ENCODE measurements at places on chromosomes 7 and 10.

DNA sequence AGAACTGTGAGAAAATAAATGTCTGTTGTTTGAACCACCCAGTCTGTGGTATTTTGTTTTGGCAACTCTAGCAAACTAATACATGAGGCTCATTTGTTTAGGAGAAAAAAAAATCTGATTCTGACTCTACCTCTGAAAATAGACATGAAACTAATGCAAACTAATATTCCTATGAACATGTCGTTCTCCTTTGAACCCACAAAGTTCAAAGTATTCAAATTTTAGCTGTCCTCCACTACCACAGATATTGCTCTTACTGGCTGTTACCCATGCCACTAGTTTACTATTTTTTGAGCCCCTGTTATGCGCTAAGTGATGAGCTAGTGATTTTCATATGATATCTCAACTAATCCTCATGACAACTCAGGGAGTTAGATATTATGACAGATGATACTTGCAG, 58.8 kb upstream of the ZNF804B start:
- DNase-seq = no peak

DNA sequence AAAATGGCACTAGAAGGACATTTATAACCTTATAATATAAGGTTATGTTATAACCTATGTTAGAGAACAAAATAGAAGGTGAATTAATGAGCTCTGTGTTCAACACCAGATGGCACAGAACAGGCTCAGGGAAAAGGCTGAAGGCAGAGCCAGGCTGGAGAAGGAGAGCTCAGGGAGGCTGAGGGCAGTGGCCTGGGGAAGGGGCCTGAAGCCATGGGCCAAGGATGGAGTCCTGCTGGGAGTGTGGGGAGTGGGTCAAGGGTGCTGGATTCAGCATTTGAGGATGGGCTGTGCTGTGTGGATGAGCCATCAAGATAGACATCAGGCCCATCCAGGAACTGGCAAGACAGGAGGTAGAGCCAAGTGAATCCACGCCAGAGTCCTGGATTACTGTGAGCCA, 218.8 kb downstream of the ZNF248 start:
- no peak for DNase-seq

- no peak for DNase-seq
Observed at GRCh38 chr10:89946106-89946505, 244.7 kb downstream of the KIF20B start.

- no peak for DNase-seq
Observed at GRCh38 chr7:108460964-108461363, 4.7 kb upstream of the NRCAM start.

DNA sequence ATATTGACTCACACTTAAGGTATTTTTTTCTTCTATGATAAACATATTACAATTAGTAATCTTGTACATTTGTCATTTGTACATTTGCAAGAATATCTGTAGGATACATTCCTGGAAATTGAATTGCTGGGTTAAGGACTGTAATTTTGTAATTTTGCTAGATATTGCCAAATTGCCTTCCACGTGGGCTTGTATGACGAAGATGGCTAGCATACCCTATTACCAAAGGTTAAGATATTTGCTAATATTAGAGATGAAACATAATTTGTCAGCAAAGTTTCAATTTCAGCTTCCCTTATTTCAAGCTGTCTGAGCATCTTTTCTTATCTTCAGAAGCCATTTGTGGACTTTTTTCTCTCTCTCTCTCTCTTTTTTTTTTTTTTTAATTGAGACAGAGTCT, 1.0 kb upstream of the LYZL2 start:
- no peak for DNase-seq

DNA sequence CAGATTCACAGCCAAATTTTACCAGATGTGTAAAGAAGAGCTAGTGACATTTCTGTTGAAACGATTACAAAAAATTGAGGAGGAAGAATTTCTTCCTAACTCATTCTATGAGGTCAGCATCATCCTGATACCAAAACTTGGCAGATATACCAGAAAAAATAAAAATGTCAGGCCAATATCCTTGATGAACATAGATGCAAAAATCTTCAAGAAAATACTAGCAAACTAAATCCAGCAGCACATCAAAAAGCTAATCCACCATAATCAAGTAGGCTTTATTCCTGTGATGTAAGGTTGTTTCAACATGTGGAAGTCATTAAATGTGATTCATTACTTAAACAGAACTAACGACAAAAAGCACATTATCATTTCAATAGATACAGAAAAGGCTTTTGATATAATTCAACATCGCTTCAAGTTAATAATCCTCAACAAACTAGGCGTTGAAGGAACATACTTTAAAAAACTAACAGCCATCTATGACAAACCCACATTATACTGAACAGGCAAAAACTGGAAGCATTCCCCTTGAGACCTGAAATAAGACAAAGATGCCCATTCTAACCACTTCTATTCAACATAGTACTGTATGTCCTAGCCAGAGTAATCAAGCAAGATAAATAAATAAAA, 807.7 kb upstream of the ZWINT start:
- DNase-seq = no peak

DNA sequence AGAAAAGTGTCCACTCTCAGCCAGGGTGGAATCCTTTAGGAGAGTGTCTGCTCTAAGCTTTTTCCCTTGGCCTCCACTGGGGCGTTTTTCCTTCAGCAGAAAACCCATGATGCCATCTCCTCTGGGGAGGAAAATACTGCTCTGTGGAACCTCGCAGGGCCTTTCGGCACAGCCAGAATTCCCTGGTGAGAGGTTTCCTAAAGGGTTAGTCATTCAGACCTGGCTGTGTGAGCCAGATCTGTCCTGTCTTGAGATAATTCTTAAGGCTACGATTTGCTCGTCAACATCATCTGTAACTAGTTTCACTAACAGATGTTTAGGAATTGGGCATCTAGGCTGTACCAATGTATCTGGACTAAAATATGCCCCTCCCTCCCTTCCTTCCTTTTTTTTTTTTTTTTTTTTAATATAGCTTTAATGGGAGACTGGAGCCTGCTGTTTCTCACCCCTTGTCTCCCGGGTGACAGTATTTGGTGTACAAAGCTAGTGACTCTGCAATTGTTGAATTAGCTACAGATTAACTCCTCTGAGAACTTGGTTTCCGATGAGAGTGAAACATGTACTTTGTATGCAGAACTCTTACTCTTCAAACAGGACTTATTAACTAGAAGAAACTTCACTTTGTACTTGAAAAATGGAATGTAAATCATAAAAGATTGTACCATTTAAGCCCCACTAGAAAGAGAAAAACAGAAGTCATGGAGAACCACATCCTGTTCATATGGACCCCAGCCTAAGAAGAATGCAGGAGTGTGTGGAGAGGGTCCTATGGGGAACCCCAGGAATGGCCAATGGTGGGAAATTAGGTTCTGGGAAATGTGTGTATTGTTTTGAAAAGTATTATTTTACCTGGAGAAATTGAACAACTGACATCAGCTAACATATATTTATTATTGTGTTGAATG, 230.9 kb downstream of the CAMK1D start:
- DNase-seq = no peak

DNA sequence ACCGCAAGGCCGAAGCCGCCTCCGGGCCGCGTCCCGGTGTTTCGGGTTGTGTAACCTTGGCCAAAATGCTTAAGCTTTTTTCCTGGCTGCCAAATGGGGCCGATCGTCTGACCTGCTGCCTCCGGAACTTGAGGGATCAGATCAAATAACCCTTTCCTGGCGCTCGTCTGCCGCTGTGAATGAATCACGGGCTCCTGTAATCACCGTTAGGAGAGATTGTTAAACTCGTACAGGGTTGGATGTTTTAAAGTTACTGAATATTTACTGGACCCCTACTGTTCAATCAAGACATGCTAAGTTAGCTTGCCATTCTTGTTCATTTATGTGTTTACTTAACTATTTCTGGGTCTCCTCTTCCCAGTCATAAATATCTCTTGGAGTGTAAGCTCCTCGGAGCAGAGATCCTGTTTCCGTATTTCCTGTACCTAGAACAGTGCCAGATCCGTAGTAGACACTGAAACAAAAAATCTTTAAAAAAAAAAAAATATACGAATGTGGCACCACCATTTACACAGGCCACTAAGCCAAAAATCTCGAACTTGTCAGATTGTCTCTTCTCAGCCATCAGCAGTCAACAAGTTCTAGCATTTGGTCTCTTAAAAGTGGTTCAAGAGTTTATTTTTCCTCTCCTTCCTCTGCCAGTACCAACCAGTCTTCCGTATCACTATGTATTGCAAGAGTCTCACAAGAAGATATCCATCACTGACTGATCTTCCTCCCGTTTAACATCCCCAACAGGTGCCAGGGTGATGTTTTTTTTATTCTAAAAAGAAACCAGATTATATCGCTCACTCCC, 650 bp upstream of the TM9SF3 start:
- no peak for DNase-seq

GRCh38 chr10:31630861-31631567, 297.6 kb downstream of the ARHGAP12 start:
- no peak for DNase-seq

GRCh38 chr10:75070476-75070875, 41.0 kb upstream of the SAMD8 start:
- DNase-seq = no peak

- no peak for DNase-seq
Observed at GRCh38 chr10:100909501-100910263, 3.1 kb upstream of the SLF2 start.

GRCh38 chr7:94176694-94177200, 172.6 kb upstream of the BET1 start:
- no peak for DNase-seq

DNA sequence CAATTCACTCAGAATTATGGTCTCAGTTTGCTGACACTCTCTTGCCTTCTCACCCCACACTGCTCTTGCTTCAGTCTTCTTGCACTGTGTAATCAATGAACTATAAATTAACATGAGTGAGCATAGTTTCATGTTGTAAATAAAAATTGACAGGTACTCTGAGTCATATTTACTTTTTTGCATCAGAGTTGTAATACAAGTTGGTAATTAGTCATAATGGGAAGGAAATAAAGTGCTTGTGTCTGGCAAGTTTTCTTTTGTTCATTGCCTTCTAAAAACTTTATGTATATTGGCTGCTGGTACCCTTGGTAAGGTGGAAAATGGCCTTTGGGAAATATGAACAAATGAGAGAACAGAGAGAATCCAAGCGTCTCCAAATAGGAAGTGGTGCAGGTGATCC, 169.3 kb upstream of the MAGI2 start:
- no peak for DNase-seq

GRCh38 chr10:89637113-89637512, 7.9 kb downstream of the PANK1 start:
- DNase-seq = no peak

DNA sequence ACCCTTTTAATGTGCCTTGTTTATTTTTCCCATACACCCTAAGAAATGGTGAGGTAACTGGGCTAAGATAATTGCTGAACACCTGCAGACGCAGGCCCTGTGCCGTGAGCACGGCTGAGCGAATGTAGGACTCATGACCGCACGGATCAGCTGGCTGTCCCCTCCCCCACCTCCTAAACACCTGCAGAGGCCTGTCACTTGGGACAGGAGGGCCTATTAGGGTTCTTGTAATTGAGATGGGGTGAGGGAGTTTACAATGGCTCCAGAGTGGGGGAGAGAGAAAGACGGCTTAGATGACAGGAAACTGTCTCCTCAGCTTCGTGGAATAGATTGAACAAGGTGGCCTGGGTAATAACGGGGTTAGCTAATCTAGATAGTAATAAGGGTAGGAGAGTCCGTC, 291.7 kb upstream of the HABP2 start:
- DNase-seq = no peak

DNA sequence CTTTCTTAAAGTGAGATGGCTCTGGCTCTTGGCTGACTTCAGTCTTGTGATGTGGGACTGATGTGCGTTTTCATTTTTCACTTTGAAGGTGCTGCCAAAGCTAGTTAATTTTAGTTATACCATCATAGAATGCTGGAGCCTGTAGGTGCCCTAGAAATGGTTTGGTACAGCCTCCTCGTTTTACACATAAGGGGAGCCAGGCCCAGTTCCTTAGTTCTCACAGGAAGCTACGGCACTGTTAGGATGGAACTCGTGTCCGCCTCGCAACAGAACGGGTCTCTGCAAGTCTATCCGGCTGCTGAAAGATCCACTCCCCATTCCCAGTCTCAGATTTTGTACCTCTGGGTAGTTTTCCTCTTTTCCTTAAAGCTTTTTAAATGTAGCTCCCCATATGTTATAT, 173.2 kb upstream of the PRPS1L1 start:
- no peak for DNase-seq

DNA sequence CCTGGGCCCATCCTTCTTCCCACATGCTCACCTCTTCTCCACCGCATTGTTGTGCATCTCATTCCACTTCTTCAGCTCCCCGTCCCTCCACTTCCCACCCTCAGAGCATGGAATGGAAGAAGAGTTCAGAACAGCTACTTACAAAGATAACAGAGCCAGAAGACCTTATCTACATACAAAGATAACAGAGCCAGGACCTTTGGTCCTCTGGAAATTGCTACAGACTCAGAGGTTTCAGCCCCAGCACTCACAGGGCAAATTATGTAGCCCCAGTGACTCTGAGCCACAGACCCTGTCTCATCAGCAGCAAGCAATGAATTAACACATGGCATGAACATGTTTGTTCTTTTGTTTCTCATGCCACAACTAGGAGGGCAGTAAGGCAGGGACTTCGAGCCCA, 28.7 kb upstream of the SLC29A3 start:
- DNase-seq = no peak

- no peak for DNase-seq
Observed at GRCh38 chr7:142811154-142811737, 40.5 kb downstream of the PRSS2 start.

- no peak for DNase-seq
Observed at GRCh38 chr10:311901-312665, 176.8 kb downstream of the ZMYND11 start.

- DNase-seq = no peak
Observed at GRCh38 chr7:131010029-131010716, 276.2 kb upstream of the KLF14 start.

- no peak for DNase-seq
Observed at GRCh38 chr10:31031205-31031557, 484 bp downstream of the ZNF438 start.

GRCh38 chr10:97412891-97413304, 11.8 kb upstream of the RRP12 start:
- DNase-seq = no peak

GRCh38 chr10:105262666-105263065, 621.6 kb downstream of the SORCS3 start:
- no peak for DNase-seq

GRCh38 chr7:116984511-116984910, 31.2 kb downstream of the ST7 start:
- no peak for DNase-seq

Measured in H9 (cell line).